Stimulated activated CD8-positive, alpha-beta memory T cell treated with anti-CD3 and anti-CD28 coated beads, Interleukin-4, amount 100 ng/mL, for 1 hour (primary cell): ENCODE measurements at places on chromosomes 6 and 20.

- DNase-seq, result no peak
These were observed 81.0 kb downstream of the FYN start for GRCh38 chr6:111792241-111792640.

GRCh38 chr20:63180569-63181185 lies 35.3 kb downstream of the YTHDF1 start:
- DNase-seq, result no peak

GRCh38 chr6:135383301-135383700 lies 114.2 kb downstream of the AHI1 start:
- DNase-seq, result no peak

GRCh38 chr20:3162080-3162611 lies 2.5 kb upstream of the FASTKD5 start:
- no peak for DNase-seq
